ENCODE measurements at places on chromosomes 6 and 20.
A peak's percentile ranks its signal among the peaks of the same experiment; 100 is the strongest.

- no peak for DNase-seq
These were observed 191.7 kb upstream of the BTBD3 start for GRCh38 chr20:11726026-11726425.

GRCh38 chr6:112979830-112980229 is 632.7 kb downstream of the RFPL4B start:
- DNase-seq, result peak; percentile 1

DNA sequence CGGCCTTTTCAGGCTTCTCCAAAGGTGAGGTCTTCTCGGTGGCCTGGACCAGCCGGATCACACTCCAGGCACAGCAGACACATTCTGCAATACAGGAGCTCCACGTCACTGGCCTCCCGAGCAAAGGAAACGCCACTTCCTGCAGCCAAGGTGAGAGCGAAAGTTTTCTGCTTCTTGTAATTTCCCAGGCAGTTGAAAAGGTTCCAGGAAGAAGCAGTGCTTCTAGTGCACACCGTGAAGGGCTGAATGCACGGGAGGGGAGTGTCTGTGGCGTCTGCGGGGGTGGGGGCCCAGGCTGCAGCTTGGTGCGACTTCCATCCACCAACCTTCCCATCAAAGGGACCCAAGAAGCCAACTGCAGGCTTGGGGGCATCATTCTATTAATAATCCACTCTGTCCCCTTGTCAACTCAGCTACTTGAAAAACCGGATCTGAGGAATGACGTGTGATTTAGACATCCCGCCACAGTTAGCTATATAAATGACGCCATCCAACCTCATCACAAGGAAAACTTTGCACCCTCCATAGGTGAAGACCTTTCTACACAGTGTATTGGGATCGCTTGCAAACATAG is 61.1 kb downstream of the NFATC2 start:
- no peak for DNase-seq

GRCh38 chr6:30767158-30767943 is 23.0 kb upstream of the IER3 start:
- no peak for DNase-seq

DNA sequence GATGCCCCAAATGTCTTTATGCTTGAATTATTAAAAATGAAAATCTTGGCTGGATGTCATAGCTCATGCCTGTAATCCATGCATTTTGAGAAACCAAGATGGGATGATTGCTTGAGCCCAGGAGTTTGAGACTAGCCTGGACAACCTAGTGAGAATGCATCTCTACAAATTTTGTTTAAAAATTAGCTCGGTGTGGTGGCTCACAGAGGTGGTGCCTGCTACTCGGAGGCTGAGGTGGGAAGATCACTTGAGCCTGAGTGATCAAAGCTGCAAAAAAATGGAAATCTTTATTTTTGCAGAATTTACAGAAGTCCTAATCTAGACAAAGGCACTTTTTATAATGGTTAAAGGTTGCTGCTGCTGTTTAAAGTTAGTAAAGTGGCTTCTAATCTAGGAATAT is 20.0 kb upstream of the COL19A1 start:
- no peak for DNase-seq

GRCh38 chr6:38497546-38497945 is 142.2 kb downstream of the BTBD9 start:
- no peak for DNase-seq

Measured in epithelial cell of proximal tubule (primary cell).